Urinary bladder (tissue), 4 donors: ENCODE measurements at places on chromosomes 12 and 14. TPM values are rescaled to one million over a fixed set of nuclear protein-coding genes. Genes with fewer than 3 reads are reported as not detected.

MDGA2 gene
- total RNA-seq = 6.1 TPM

CHGA gene
- total RNA-seq = 3.8 TPM

FLVCR2 gene
- 4.9 TPM for total RNA-seq

NPC2 gene
- 99.8 TPM for total RNA-seq

HCAR2 gene
- total RNA-seq = 3.8 TPM

FOXN4 gene
- total RNA-seq = not detected
